SJCRH30 (cell line): ENCODE measurements at places on chromosomes 2 and 18. TPM values are rescaled to one million over a fixed set of nuclear protein-coding genes. Genes with fewer than 3 reads are reported as not detected.

GRCh38 chr2:112849956-112850355 lies 13.4 kb upstream of the IL1B start:
- no peak for DNase-seq

GRCh38 chr2:157319795-157320194 lies 5.8 kb downstream of the ERMN start:
- DNase-seq = no peak

- no peak for DNase-seq
Observed at GRCh38 chr2:46239175-46239846, 57.9 kb upstream of the EPAS1 start.

CAPN13 gene
- not detected in 2 replicates for total RNA-seq

GRCh38 chr2:101476605-101477208 lies 1.8 kb upstream of the RFX8 start:
- DNase-seq = no peak

DNA sequence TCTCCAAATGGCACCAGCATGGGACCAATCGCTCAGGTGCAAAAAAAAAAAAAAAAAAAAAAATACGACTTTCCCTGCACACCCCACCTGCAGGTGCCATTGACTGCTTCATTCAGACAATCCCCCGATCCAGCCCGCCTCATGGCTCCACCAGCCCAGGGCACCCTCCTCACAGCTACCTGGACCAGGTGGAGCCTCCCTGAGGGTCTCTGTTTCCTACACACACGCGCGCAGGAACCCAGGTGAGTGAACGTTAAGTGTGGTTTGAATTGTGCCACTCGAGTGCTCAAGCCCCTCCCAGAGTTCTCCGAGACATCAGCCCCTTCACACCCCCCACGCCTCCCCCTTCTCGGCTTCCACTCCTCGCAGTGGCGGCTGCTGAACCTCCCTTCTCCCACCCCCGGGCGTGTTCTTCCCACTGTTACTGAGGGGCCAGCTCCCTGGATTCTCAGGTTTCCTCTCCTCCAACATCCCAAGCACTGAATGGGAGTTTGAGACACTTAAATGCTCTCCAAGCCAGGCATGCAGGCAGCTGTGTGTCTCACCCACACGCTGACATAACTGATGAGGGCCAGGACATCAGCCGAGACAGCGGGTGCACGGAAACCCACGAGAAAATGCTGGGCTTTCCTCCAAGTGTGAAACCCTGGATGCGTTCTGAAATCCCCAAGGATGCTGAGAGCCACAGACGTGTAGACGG lies 88.8 kb upstream of the SNTG2 start:
- no peak for DNase-seq
